Hepatic stellate cell (primary cell): ENCODE measurements at places on chromosomes 13 and 19.

DNA sequence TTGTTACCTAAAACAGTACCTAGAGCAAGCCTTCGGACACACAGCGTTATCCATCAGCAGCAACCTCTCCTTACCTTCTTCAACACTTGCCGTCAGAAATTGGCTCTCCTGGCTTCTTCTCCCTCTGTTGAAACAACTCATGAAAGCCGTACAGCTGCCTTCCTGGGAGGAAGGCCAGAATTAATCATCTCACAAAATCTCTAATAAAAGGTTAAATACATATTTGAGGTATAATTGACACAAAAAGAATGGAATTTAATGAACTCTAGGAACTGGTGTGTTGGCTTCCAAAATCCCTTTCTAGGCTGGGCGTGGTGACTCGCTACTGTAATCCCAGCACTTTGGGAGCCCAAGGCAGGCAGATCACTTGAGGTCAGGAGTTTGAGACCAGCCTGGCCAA lies 37.3 kb upstream of the GTF2F2 start:
- peak; percentile 8 for DNase-seq

DNA sequence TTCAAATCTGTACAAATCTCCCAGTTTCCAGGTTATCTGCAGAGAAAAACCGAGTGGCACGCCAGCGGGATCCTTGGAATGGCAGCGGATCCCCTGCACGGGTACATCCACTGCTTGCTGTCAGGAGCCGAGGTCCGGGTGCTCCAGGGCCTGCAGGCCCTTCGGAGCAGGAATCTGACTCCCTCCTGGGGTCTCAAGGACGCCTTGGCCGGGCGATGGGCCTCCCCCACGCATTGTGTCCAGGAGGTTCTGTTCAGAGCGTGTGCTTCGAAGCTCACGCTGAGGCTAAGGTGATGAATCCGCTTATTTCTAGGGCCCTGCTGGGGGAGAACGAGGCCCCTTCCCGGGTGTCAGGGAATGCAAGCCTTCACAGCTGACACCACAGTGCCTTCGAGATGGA lies 148.9 kb downstream of the SOX1 start:
- DNase-seq, result no peak

DNA sequence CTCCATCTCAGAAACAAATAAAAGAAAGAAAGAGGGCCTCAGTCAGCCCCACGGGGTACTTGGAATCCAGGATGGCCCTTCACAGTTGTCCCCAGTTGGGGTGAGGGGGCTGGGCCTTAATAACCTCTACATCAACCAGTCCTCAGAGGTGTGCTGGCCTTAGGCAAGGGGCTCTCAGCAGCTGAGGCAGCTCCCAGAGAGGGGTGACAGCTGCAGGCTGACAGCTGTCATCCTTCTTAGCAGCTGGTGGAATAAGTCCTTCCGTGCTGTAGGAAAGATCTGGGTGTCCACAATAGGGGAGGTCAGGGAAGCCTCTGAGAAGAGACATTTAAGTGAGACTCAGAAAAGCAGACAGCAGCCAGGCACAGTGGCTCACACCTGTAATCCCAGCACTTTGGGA lies 7.4 kb downstream of the BCAM start:
- DNase-seq, result no peak

DNA sequence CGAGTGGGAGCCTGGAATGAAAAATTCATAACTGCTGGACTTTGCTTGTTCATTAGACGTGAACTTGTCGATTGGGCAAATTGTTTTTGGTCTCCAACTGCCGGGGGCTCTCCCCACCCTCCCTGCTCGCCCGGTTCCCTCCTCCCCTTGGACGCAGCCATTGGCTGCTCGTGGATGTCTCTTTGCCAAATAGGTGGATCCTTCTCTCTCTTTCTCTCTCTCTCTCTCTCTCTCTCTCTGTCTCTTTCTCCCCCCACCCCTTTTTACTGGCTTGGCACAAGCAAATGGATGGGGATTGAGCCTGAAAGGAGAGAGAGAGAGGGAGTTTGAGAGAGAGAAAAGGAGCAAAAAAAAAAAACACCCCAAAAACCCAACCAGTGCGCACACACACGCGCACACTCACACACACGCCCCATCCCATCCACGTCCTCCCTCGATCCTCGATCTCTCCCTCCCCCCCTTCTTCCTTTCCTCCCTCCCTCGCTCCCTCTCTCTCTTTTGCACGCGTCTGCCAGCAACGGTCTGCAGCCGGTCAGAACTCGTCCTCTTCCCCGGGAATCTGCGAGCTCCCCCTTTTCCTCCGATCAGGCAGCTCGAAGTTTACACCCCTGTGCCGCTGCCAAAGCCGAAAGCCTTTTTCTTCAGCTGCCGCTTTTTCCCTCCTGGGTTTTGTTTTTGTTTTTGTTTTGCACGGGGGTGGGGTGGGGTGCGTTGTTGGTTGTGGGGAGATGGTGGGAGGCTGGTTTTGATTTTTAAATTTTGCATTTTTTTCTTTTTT lies 27.8 kb downstream of the NFIX start:
- DNase-seq, result peak; percentile 93

GRCh38 chr19:36141039-36141927 lies 1.4 kb downstream of the CAPNS1 start:
- peak; percentile 93 for DNase-seq

GRCh38 chr13:79108914-79109643 lies 297.0 kb downstream of the RBM26 start:
- no peak for DNase-seq

GRCh38 chr13:85461621-85462020 lies 337.6 kb downstream of the SLITRK6 start:
- DNase-seq, result no peak

GRCh38 chr13:112760931-112761330 lies 71.1 kb downstream of the ATP11A start:
- DNase-seq, result no peak

DNA sequence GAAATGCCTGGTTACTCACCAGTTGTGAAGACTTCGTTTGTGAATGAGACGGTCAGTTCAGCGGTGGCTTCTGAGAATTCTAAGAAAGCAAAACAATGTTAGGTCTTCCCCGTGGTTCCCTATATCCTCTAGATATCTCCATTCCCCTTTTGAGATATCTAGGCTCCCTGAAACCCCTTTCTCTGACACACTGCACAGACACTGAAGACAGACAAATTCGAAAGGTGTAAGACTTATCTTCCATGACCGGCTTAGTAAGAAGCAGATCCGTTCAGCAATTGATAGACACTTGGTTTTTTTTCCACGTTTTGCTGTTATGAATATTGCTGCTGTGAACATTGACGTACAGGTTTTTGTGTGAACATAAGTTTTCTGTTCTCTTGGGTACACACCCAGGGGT lies 19.4 kb downstream of the GP6 start:
- no peak for DNase-seq

DNA sequence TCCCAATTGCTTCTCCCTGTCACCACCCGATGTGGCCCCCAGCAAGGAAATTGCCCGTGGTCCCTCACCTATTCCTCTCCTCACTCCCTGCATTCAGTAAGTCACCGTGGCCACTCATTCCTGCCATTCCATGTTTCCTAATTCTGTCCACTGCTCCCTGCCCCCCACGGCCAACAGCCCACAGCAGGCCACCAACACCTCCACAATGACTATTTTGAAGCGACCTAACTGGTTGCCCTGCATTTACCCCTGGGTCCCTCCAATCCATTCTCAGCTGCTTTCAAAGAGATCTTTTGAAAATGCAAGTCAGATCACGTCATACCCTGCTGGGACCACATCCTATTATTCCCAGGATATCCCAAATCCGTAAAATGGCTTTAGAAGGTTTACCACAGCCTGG lies 210.4 kb downstream of the DCLK1 start:
- DNase-seq, result no peak
